Activated CD8-positive, alpha-beta T cell treated with anti-CD3 and anti-CD28 coated beads for 36 hours (primary cell): ENCODE measurements at places on chromosomes 1 and 21.

DNA sequence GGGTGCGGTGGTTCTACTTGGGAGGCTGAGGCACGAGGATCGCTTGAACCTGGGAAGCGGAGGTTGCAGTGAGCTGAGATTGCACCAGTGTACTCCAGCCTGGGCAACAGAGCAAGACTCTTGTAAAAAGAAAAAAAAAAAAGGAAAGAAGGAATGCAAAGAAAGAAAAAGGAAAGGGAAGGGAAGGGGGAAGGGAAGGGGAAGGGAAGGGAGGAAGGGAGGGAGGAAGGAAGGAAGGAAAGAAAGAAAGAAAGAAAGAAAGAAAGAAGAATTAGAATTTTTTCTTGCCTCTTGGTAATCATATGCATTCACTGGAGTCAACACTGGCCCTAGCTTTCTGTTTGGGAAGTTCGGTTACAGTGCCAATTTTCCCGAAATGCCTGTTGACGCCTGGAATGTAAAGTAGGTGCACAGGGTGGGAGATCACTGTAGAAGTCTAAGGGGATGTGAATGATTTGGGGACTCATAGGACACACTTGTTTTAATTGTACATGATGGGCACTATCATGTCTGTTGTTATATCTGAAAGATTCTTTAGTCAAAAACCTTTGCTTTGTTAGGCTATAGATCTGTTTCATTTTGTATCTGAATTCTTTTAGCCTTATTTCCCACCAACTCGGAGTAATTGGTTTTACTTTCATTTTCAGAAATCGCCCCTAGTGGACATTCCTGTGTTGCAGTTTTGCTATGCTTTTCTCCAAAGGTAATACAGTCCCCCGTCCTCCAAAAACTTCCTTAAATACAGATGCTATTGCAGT is 59.8 kb upstream of the MORC3 start:
- peak; percentile 58 for DNase-seq

DNA sequence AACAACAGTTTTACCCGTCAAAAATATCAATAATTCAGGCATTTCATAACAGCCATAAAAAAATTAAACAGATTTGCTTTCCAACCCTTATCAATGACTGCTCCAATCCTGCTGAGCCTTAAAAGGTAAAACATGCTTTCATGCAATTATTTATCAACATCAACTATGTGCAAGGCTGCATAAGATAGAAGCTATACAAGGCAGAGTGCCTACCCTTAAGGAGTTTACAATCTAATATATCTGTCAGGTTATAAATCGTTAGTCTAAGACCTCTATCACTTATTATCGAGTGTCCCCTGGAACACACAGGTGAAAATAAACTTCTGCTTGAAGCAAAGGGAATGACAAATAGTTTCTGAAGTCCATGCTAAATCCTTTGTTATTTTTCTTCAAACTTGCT is 1.8 kb downstream of the ERRFI1 start:
- DNase-seq = no peak

DNA sequence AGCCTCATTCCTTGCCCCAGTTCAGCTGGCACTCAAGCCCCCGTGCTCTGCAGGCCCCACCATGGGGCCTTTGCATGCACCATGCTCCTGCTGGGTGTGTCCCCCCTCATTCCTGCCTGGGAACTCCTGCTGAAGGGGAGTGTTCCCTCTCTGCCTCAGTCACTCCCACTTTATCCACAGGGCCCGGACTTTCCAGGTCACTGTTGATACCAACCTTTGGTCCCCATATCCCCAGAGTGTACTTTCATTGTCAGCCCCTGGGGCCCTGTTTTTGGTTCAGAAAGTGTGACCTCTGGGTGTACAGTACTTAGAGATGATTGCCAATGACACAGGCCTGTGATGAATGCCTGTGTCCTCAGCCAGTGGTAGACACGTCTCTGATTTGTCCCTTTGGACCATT is 2.9 kb downstream of the TTC22 start:
- DNase-seq = no peak

- DNase-seq = no peak
Measured at GRCh38 chr21:42115136-42115683, 44.1 kb downstream of the UMODL1 start.

DNA sequence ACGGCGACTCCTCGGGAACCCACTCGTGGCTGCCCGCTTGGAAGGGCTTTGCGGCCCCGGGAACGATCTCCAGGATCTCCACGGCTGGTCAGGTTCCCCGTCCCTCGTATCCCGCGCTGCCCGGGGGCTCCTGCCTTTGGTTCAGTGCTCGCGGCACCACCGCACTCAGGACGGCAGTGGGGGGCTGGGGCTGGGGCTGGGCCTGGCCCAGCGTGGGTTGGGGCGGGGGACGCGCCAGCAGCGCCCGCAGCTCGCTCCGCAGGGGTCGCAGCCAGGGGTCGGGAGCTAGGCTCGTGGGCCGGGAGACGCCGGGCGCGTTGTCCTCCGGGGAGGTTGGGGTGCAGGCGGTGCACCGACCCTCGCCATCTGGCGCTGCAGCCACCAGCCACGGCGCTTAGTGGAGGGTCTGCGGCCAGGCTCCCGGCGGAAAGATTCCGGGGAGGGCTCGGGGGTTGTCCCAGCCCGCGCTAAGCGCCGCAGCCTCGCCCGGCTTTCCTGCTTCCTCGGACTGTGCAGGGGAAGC is 8.9 kb downstream of the SIM2 start:
- DNase-seq = no peak

DNA sequence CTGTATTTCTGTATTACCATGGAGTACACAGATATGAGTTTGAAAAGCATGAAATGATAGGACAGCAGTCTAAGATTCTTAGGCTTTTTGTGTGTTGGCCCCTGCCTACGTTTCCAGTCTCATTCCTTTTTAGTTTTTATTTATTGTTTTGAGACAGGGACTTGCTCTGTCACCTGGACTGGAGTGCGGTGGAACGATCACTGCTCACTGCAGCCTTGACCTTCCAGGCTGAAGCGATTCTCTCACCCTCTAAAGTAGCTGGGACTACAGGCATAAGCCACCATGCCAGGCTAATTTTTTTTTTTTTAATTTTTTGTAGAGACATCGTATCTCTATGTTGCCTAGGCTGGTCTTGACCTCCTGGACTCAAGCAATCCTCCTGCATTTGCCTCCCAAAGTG is 3.8 kb downstream of the RAVER2 start:
- DNase-seq = no peak

DNA sequence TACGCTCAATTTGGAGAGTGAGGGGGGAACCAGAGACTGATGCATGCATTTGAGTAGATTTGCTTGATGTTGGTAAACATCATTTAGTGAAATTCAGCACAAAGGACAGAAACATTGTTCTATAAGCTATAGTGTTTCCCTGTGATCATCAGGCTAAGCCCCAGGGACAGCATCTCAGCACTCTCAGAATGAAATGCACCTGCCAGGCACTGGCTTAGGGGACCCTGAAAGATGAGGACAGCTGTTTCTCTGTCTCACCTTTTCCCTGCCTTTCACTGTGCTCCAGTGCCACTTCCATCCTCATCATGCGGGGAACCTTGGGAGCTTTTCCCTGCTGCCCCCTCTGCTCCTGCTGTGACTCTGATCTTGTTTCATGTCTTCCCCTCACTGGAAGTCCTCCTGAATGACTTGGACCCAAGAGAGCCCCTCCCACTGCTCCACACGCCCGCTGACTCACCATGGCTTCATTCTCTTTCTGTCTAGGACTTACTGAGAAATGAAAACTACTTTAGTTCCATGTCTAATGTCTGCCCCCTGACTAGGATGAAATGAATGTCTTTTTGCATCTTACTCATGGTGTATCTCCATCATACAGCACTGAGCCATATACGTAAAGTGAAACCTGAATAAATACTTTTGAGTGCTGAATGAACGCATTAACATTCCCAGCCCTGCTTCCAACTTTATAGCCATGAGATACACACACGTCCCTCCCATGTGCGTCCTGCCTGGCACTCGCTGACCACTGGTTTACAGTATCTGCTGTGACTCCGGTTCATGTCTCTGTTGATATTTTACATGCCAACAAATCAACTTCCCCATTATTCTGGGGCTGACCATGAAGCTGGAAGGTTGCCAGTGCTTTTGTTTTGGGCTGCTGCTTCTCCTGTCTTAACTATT is 182.0 kb downstream of the PCP4 start:
- no peak for DNase-seq

DNA sequence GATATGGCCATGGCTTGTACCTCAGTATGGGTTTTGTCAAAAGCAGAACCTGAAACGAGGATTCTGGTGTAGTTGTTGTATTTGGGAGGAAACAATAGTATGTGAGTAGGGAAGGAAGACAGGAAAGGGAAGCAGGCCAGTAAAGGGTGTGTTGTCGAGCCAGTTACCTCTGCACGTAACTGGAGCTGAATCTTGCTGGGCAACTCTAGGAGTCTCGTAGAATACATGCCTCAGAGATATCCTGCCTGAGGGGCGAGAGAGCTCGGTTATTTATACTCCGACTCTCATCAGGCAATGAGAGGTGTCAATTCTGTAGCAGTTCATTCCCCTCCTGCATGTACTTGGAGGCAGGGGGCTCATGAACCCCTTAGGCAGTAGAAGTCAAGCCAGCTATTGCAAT is 45.9 kb upstream of the KIF26B start:
- DNase-seq = no peak

- no peak for DNase-seq
Measured at GRCh38 chr1:59635097-59635496, 179.7 kb upstream of the HOOK1 start.

DNA sequence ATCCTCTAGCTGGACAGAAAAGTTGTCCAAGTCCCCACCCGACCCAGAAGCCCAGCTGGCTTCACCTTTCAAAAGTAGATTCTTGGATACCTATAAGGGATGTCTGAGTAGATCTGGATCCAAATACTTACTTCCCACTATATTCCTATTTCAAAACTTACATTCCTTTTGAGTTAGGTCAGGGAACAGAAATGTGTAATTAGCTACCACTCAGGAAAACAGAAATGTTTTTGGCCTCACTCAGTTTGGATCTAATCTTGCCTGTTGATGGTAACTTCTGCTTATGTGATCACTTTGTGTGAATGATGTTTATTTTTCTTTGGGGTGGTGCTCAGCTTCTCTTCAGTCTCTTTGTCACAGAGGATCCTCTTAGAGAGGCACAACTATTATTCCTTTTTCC is 814.4 kb upstream of the RGS18 start:
- no peak for DNase-seq

DNA sequence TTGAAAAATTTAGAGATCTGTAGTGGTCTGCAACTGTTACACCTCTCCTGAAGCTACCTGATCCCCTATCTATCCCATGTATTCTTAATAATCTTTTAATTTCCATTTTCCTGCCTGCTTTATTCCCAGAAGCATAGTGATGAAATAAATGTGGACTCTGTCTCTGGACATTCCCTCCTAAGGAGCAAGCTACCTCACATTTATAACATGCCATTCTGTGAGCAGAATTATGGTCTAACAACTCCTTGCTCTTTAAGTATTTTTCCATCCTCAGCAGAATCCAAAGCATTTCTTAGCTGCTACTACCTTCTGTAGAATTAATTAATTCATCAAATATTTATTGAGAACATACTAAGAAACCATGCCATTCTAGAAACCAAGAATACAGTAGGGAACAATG is 15.1 kb downstream of the CRP start:
- no peak for DNase-seq
